ENCODE measurements at places on chromosomes 12 and 14. TPM values are rescaled to one million over a fixed set of nuclear protein-coding genes. Genes with fewer than 3 reads are reported as not detected.

The PLEKHG3 gene
- 14.7 TPM for total RNA-seq

DNA sequence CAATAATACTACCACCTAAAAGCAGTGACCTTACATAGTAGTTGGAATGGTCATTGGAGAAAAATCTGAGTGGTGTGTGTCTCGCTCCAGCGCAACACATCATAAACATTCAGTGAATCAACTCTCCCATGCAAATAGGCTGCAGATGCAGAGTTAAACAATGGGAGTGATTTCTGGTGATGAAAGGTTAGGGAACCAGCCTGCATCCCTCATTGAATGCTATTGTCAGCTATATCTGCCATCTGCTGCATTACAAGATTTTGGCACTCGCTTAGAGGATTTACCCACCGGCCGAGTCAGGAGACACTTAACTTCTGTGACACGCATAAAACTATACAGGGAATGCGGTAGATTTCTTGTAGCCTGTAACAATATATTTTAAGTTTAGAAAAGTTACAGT is 900.9 kb downstream of the FLRT2 start:
- DNase-seq: no peak

The GYS2 gene
- total RNA-seq: 15.5 TPM

- DNase-seq: peak; percentile 40
Observed at GRCh38 chr12:118714051-118714460, 267.3 kb upstream of the SRRM4 start.

Data from liver (tissue), 10 donors.